Neural progenitor cell (in vitro differentiated cells): ENCODE measurements at places on chromosomes 2 and 18. TPM values are rescaled to one million over a fixed set of nuclear protein-coding genes. Genes with fewer than 3 reads are reported as not detected.

Gene GALNT1
- 72.0 and 113 TPM in 2 replicates for total RNA-seq

Gene DLX2
- 0.19 TPM in 1 of 2 replicates, not detected in the other for total RNA-seq

Gene MAB21L4
- not detected in 2 replicates for total RNA-seq

Gene STEAP3
- 0.30 and 1.2 TPM in 2 replicates for total RNA-seq

Gene SERPINB5
- 0.09 TPM in 1 of 2 replicates, not detected in the other for total RNA-seq

Gene BOLA3
- 56.2 and 76.5 TPM in 2 replicates for total RNA-seq

Gene MYL12B
- total RNA-seq = 127 and 152 TPM in 2 replicates

Gene C2orf78
- total RNA-seq = 0.06 and 0.21 TPM in 2 replicates

Gene SIGLEC15
- not detected in 2 replicates for total RNA-seq

DNA sequence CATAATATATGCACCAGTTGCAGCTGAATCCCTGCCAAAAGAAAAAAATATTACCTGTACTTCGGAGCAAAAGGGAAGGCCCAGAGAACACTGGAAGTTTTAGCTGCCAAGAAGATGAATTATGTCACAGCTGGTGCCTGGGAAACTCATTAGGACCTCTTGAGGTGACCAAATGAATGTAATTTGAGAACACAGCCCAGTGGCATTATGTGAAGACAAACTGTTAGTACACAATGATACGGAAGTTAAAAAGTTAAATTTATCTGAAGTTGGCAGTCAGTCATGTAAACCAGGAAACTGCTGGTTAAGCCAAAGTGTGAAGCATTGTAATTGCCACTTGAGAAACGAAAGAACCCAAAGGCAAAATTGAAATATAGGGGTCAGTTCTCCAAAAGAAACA, 80.7 kb downstream of the EML4 start:
- no peak for DNase-seq

- no peak for DNase-seq
Measured at GRCh38 chr2:163462993-163463392, 272.8 kb downstream of the FIGN start.

- no peak for DNase-seq
Measured at GRCh38 chr2:39571111-39571731, 94.5 kb upstream of the TMEM178A start.

DNA sequence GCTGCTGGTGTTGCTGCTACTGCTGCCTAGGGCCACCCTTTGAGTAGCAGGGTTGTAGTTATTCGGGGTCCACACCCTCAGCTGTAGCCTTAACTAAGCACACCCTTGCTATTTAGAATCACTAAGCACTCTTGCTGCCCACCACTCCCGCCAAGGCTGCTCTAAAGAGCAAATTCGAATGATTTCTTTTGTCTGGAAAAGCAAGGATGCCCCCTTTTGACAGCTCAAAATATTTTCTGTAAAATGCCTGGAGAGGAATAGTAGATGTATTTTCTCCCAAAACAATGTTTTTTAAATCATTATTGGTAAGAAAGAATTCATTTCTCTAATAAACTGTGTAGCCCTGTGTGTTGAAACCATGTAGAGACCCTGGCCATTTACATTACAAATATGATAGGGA, 80.8 kb upstream of the PAPOLG start:
- DNase-seq = no peak

- peak; percentile 76 for DNase-seq
Measured at GRCh38 chr2:72887032-72887739, at the start of gene SPR. SPR (plus strand) TSS chr2:72887408; CDS start chr2:72887433, 25 bp downstream.

DNA sequence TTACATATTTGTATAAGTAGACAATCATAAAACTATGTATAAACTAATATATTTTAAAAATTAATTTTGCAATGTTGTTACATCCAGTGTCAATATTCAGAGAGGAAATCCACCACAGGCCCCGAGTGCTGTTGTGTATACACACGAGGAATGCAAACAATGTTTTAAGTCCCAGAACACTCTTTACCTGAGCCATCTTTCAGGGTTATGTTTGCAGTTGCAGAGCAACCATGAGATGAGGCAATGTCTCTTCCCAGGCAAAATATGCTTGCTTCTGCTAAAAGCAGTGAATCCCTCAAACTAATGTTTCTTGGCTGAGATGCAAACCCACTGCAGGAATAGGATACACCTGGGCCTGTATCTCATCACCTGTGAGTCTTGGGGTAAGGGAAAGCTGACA, 91.3 kb downstream of the ASXL2 start:
- no peak for DNase-seq

GRCh38 chr2:171522788-171523087, 464 bp downstream of the CYBRD1 start:
- DNase-seq = peak; percentile 70

GRCh38 chr2:191352536-191352935, 107.3 kb downstream of the MYO1B start:
- DNase-seq = no peak

GRCh38 chr18:67199993-67200617, 316.4 kb downstream of the DSEL start:
- DNase-seq = peak; percentile 60

DNA sequence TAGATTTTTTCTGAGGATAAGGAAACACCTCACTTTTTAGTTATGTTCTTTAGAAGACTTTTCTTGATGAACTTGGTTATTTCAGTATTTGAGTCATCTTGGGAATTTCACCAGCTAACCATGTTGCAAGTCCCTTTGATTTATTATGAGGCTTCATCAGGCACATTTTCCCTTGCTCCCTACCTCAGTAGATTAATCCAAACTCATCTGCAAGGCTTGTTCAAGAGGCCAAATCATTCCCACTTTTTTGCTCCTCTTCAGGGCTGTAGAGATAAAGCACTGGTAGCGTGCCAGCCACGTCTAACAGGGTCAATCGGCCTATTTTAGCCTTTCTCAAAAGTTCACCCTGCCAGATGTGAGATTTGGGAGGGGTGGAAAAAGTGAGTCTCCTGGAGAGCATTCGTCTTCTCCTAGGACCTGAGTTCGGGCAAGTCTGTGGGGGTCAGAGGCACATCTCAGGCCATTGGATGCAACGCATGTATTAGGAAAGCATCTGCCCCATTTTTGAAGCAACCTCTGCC, 120.3 kb downstream of the RDH14 start:
- no peak for DNase-seq

- no peak for DNase-seq
Measured at GRCh38 chr2:50743471-50743870, 288.5 kb downstream of the NRXN1 start.

DNA sequence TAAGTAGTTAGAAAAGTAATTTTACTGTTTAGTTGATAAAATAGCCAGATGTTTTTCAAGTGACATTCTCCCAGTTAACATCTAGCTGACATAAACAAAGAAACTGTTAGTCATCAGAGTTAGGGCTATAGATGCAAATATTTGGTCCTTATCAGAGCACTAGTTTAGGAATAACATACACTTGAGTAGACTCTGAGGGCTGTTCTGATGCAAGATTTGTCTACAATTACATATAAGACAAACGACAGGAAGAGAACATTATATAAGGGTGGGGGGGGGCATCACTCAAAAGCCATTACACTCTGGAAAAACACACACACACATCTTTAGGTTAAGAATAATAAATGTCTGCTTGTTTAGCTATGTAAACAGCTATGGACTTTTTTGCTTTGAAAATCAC, 554.4 kb upstream of the LRRTM1 start:
- no peak for DNase-seq

GRCh38 chr2:121532894-121533293, 2.2 kb downstream of the RNU4ATAC start:
- DNase-seq = peak; percentile 40

- DNase-seq = no peak
Measured at GRCh38 chr2:158689391-158689790, 105.7 kb upstream of the DAPL1 start.

DNA sequence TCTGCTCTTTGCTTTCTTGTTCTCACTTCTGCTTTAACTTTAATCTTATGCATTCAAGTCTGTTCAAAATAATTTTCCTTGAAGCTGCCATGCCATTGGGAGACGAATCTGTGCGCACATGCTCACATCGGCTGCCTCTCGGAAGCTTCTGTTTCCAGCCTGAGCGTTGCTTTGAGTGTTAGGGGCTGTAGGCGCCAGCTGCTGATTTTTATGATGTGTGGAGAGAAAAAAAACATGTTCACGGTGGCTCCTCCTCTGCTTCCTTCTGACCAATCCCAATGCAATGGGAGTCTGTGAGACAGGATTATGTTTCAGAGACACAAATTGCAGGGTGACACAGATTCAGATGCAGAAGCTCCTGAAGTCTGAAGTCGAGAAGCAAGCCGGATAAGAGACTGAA, at the start of gene MC4R:
Gene MC4R (minus strand): TSS at position 180 of the 400 bp plus-strand sequence. CDS start 426 bp downstream, outside the sequence.
- peak; percentile 30 for DNase-seq

GRCh38 chr2:24930768-24931167, 10.7 kb upstream of the ADCY3 start:
- DNase-seq = no peak
